AML-193 (cell line): ENCODE measurements at places on chromosomes 7 and 10.

DNA sequence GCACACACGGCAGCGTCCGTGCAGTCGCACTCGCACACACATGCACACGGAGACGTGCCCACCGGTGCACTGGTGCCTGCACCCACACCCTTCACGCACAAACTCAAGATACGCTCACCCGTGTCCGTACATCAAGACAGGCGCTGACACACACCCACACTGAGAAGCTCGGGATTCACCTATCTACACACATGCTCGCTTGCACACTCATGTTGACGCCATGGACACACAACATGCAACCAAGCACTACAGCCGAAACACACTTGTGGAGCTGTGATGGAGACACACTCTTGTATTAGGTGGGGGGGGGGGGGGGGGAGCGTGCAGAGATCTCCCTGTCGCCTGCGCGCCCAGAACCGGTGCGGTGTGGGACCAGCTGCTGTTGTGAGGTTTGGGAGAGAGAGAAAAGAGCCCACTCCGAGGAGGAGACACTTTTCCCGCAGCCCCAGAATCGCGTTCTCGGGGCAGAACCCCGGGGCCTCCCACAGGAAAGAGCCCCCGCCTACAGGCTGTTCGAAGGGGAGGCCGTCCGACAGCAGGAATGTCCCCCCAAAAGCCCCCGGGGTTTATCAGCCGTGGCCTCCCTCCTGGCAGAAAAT is 605 bp upstream of the NFKB2 start:
- no peak for DNase-seq

DNA sequence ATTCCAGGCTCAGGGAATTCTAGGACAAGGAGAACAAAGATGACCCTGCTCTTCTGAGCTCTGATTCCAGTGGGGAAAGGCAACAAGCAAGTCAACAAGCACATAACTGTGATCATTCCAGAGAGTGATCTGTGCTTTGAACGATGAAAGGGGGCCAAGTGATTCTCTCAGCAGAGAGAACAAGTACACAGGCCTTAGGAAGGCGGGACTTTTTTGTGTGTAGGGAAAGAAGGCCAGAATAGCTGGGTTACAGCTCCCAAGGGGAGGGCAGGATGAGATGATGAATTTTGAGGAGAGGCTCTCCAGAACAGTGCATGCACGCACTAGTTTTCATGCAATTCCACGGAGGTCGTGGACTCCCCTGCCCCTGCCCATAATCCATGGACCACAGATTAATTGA is 565.2 kb downstream of the SDK1 start:
- no peak for DNase-seq

GRCh38 chr10:43172645-43173044 is 34.4 kb downstream of the CSGALNACT2 start:
- no peak for DNase-seq

DNA sequence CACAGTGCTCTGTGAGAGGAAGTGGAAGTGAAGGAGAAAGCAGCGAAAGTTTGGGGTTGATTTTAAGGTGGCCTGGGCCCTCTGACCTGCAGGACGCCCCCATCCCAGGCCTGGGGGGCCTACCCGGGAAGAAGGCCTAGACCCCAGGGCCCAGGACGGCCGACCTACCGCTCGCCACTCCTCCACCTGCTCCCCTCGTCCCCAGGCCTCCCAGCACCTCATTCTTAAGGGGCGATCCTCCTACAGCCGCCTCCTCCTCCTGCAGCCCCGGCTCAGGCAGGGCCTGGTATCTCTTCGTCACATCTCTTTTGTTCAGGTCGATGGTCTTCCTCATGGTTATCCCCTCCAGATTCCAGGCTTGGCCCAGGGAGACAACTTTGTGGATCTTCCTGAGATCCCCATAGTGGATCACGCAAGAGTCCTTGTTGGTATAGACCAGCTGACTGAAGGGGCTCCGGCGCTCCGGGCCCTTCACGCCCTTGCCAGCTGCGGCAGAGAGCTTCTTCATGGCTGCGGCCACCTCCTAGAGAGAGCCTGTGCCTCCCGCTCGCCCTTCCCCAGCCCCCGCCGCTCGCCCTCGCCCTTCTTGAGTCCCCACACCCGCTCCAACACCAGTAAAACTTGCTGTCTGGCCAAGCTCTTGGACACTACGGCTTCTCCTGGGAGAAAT is 117.5 kb downstream of the OR13A1 start:
- DNase-seq, result no peak

GRCh38 chr10:88069338-88069737 is 205.9 kb downstream of the PTEN start:
- DNase-seq, result no peak

- DNase-seq, result no peak
Measured at GRCh38 chr10:65710306-65710705, 1215.5 kb upstream of the LRRTM3 start.

DNA sequence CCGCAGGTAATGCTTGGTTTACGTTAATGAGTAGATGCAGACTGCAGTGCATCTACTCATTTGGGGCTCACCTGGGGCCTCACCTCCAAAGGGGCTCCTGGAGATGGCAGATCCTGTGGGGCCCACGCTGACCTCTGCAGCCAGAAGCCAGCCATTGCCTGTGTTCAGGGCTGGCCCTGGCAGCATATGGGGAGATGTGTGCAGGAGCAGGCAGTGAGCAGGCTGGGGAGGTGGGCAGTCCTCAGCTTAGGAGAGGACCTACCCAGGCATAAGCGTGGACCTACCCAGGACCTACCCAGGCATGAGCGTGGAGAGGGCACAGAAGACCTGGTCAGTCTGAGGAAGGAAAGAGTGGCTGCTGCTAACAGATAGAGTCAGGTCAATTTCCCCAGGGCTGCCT is 178.5 kb downstream of the PTPRN2 start:
- no peak for DNase-seq

- DNase-seq, result no peak
Measured at GRCh38 chr7:143392875-143393266, 11.7 kb downstream of the ZYX start.

DNA sequence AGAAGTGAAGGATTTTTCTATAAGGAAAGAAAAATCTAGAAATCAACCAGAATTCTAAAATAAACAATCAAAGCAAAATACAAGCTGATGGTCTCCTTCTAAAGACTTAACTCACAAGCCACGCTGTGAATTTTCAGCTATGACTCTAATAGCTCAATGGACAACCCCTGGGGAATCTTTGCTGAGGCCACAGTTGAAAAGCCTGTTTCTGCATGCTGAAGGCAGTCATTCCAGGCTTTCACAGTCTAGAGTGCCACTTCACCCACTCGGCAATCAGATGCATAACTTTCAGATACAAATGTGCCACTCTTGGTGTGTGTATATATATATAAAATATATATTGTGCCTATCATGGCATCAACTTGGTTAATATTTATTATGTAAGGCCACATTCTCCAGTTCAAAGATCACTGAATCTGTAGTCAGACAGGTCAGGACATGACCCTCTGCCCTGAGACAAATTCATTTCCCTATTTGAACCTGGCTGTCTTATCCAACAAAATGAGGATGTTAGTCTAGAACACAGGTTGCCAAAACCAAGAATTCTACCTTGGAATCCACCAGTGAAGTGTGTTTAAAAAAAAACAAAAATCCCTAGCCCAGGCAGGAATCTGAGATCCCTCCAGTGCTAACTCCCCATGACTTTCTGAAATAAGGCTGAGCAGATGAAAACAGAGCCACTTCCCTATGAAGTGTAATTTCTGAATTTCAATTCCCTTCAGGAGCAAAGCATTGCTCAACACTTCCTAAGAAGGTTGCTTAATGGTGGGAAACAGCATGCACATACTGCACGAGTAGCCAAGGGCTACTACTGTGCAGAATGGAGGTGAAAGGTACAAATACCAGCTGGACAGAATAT is 9.9 kb downstream of the LIPA start:
- peak; percentile 24 for DNase-seq

- DNase-seq, result no peak
Measured at GRCh38 chr10:132942101-132943057, at the start of gene CFAP46. Gene CFAP46, minus strand, starts transcription at chr10:132942570. Its CDS starts 86 bp downstream, at chr10:132942484.

DNA sequence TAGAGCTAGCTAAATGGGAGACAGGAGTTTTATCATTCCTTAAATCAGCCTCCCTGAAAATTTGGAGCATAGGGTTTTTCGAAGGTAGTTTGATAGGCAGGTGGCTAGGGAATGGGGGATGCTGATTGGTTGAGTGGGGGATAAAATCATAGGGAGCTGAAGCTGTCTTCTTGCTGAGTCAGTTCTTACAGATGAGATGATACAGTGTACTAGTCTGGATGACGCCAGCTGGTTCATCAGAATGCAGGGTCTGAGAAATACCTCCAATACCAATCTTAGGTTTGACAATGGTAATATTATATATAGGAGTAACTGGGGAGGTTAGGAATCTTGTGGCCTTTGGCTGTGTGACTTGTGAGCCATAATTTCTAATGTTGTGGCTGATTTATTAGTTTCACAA is 271.2 kb downstream of the SUGCT start:
- no peak for DNase-seq
